Activated CD4-positive, alpha-beta T cell treated with anti-CD3 and anti-CD28 coated beads for 36 hours (primary cell): ENCODE measurements at places on chromosomes 16 and 17. TPM values are rescaled to one million over a fixed set of nuclear protein-coding genes. Genes with fewer than 3 reads are reported as not detected.

DNA sequence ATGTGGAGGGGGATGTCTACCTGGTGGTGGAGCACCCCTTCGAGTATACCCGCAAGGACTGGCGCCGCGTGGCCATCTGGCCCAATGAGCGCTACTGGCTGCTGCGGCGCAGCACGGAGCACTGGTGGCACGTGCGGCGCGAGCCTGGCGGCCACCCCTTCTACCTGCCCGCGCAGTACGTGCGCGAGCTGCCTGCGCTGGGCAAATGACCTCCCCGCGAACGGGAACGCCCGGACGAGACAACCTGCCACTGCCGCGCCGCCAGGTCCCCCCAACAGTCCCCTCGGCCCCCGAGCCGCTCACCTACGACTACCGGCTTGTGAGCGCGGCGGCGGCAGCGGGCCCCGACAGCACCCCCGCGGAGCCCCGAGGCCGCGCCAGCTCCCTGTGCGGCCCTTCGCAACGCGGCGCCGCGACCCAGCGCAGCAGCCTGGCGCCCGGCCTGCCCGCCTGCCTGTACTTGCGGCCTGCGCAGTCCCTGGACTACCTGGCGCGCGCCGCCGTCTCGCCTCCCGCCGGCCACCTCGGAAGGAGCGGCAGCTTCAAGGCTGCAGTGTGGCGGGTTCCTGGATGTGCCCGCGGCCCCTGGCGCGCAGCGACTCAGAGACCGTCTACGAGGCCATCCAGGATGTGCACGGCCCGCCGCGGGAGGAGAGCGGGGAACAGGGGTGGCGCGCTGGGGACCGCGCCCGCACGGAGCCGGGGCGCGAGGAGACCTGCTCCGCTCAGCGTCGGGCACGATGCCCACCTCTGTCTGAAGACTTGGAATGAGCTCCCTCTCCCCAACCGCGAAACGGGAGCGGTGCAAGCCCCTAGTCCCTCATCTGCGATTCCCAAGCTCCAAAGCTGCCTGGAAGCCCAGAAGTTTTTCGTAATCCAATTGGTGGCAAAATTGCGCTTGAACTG, 48.7 kb upstream of the AMZ2 start:
- peaks cover 25% of the 10 kb centered on the region for H3K4me1 ChIP-seq
- H3K27me3 ChIP-seq: peaks cover 33% of the 10 kb centered on the region
- no peak overlapping the region for H3K27ac ChIP-seq
- peak; percentile 64 for DNase-seq
- H3K4me3 ChIP-seq: peak overlapping the region; percentile 73

DNA sequence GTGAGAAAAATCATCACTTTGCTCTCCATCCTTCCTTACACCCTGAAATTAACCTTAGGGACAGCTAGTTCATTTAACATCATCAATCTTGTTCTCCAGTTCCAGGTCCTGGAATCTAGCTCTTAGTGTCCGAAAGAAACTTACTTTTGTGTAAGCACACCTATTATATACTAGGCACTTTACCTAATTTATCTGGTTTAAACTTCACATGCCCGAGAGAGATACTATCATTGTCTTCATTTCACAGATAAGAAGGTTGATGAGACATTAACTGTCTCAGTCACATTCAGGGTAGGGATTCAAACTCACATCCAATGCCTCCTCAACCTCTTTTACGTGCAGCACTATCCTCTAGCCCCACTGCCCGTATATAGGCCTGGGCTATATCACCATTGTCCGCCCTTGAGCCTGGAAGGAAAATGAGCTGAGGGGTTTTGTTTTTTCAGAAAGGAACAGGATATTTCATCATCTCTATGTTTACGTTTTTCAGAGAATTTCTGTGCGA, 501 bp upstream of the AP2B1 start:
- H3K4me3 ChIP-seq: peak overlapping the region; percentile 98
- peak overlapping the region; percentile 98 for H3K27ac ChIP-seq
- peaks cover 25% of the 10 kb centered on the region for H3K4me1 ChIP-seq
- no peak for DNase-seq
- H3K27me3 ChIP-seq: no peaks in the 10 kb centered on the region

The PDILT gene
- not detected for total RNA-seq

DNA sequence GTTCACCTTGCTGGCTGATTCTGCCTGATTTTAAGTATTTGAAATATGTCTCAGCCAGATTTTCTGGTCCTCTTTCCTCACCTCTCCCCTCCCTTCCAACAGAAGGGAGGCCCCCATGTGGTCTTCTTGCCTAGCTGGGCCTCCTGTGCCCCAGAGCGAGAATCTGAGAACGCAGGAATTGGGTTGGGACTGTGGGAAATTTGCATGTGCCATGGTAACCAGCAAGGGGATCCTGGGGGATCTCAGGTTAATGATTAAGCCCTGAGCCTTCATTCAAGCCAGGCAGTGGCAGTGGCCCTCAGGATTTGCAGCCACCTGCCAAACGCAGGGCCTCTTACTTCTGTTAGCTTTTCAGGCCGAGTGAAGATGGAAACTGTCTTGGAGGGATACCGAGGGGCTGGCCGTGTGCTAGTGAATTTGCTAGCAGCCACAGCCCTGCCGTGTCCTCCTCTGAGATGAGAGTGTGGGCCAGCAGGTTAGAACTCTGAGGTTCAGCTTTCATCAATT, 40.2 kb downstream of the KSR1 start:
- peaks cover 20% of the 10 kb centered on the region for H3K4me1 ChIP-seq
- no peak overlapping the region for H3K4me3 ChIP-seq
- no peaks in the 10 kb centered on the region for H3K27me3 ChIP-seq
- no peak overlapping the region for H3K27ac ChIP-seq
- H3K36me3 ChIP-seq: peaks cover 37% of the 10 kb centered on the region

- no peaks in the 10 kb centered on the region for H3K27me3 ChIP-seq
- peaks cover 22% of the 10 kb centered on the region for H3K4me1 ChIP-seq
- H3K4me3 ChIP-seq: no peak overlapping the region
These were observed 142.5 kb downstream of the PARN start for GRCh38 chr16:14487579-14487978.

- H3K36me3 ChIP-seq: no peaks in the 10 kb centered on the region
- no peak overlapping the region for H3K27ac ChIP-seq
- H3K27me3 ChIP-seq: no peaks in the 10 kb centered on the region
- H3K4me1 ChIP-seq: no peaks in the 10 kb centered on the region
- H3K4me3 ChIP-seq: no peak overlapping the region
These were observed 55.7 kb upstream of the AKTIP start for GRCh38 chr16:53558710-53559109.

The GNG13 gene
- total RNA-seq: not detected

DNA sequence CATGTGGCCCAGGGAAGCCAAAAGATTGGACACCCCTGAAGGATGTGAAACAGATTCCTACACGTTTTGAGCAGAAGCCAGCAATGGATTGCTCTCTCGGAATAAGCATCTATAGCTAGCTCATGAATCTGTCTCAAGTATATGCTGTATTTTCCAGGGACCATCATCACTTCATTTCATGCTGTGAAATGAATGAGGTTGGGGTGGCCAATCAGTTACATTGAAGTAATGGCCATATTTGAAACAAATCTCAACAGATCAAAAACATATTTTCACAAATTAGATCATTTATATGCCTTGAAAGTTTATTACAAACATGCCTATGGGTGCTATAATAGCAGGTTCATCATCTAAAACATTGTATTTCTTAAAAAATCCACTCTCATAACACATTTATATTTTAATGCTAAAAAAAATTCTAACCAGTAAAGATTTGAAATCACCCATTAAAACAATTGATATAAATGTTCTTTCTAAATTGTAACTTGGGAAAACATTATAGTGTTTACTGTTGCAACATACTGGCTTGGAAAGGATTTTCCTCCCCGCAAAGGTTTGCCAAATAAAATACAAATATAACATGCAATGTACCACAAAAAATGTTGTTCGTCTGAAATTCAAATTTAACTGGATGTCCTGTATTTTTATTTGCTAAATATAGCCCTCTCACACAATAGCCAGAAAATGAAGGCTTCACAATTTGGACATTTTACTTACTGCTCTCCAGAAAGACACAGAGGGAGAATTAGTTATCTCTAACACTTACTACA, 743.6 kb downstream of the KCNJ2 start:
- no peak overlapping the region for H3K27ac ChIP-seq
- no peaks in the 10 kb centered on the region for H3K27me3 ChIP-seq
- no peaks in the 10 kb centered on the region for H3K36me3 ChIP-seq
- no peaks in the 10 kb centered on the region for H3K4me1 ChIP-seq

The OR3A2 gene
- 2.5 TPM for total RNA-seq

The KRTAP2-3 gene
- not detected for total RNA-seq

DNA sequence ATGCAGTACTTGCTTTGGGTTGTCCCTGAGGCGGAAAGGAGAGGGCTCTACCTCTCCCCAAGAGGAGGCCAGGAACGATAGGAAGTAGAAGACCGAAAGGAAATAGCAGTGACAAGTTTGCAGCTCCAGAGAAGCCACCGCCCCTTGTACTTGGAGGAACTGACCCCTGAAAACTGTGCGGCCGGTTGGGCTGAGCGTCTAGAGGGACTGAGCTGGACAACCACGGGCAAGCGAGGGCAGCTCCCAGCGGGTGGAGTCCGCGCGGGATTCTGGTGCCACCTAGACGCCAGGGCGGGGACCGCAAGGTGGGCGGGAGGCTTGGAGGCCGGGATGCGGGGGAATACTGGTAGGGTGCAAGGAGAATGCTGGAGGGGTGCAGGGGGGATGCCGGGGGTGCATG, 1.3 kb upstream of the SLC6A4 start:
- H3K27ac ChIP-seq: no peak overlapping the region
- H3K4me1 ChIP-seq: peaks cover 11% of the 10 kb centered on the region
- H3K4me3 ChIP-seq: no peak overlapping the region
- peak; percentile 55 for DNase-seq
- no peaks in the 10 kb centered on the region for H3K36me3 ChIP-seq

GRCh38 chr17:6683081-6683684, 30.0 kb downstream of the SLC13A5 start:
- H3K4me3 ChIP-seq: no peak overlapping the region
- H3K27ac ChIP-seq: no peak overlapping the region
- no peaks in the 10 kb centered on the region for H3K4me1 ChIP-seq
- no peaks in the 10 kb centered on the region for H3K36me3 ChIP-seq
- no peak for DNase-seq
- peaks cover 23% of the 10 kb centered on the region for H3K27me3 ChIP-seq

GRCh38 chr17:62732125-62732524, 76.0 kb downstream of the MARCHF10 start:
- peaks cover 1% of the 10 kb centered on the region for H3K4me1 ChIP-seq
- no peak overlapping the region for H3K4me3 ChIP-seq
- peaks cover 48% of the 10 kb centered on the region for H3K27me3 ChIP-seq

DNA sequence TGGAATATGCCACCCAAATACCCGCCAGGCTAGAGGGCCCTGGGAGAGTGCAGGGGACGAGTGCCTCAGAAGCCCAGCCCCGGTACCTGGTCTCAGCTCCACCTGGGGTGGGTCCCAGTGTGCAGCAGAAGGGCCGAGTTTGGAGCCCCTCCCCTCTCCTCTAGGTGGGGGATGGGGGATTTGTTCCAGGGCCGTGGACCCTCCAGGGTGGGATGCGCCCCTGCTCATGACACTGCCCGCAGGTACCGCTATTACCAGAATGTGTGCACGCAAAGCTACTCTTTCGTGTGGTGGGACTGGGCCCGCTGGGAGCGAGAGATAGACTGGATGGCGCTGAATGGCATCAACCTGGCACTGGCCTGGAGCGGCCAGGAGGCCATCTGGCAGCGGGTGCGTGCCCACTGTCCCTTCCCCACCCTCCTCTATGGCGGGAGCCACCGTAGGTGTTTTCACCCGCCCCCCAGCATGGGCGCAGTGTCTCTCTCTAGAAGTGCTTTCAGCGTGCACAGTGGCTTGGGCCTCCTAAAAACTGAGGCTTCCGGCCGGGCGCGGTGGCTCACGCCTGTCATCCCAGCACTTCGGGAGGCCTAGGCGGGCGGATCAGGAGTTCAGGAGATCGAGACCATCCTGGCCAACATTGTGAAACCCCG, 1.2 kb downstream of the NAGLU start:
- peaks cover 17% of the 10 kb centered on the region for H3K36me3 ChIP-seq
- no peaks in the 10 kb centered on the region for H3K27me3 ChIP-seq
- H3K4me3 ChIP-seq: peak overlapping the region; percentile 75
- no peak for DNase-seq
- H3K4me1 ChIP-seq: peaks cover 30% of the 10 kb centered on the region
- peak overlapping the region; percentile 83 for H3K27ac ChIP-seq

DNA sequence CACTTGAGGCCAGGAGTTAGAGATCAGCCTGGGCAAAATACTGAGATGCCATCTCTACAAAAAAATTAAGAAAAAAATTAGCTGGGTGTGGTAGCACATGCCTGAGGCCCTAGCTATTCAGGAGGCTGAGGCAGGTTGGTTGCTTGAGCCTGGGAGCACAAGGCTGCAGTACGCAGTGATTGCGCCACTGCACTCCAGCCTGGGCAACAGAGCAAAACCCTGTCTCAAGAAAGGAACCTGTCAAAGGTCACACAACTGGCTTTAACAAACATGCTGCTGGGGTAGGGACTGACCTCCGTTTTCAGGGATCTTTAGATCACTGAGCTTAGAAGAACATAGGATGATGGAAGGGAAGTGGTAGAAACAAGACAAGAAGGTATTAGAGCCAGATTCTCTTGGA, 95.0 kb downstream of the IRX3 start:
- no peak overlapping the region for H3K27ac ChIP-seq
- no peaks in the 10 kb centered on the region for H3K4me1 ChIP-seq
- DNase-seq: no peak
- H3K4me3 ChIP-seq: no peak overlapping the region
- no peaks in the 10 kb centered on the region for H3K36me3 ChIP-seq
- H3K27me3 ChIP-seq: peaks cover 17% of the 10 kb centered on the region

The PRR15L gene
- not detected for total RNA-seq

The SNF8 gene
- total RNA-seq: 59.5 TPM

The SF3B3 gene
- total RNA-seq: 533 TPM

DNA sequence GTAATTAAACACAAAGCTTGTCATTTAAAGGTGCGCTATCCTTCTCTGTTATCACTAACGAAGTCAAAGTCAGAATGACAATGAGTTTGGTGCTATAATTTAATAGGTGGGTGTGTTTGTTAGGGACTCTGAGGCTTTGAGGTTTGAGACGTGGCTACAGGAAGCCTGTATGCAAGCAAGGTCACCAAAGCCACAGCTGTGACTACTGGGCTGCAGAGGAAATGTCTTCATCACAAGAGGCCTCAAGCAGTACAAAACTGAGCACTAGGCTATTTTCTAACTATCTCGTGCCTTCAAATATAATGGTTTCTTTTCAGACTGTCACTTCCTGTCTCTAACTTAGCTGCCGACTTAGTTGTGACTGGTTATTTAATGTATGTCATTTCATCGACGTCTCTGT, 141.2 kb downstream of the AATF start:
- H3K27ac ChIP-seq: peak overlapping the region; percentile 86
- H3K36me3 ChIP-seq: peaks cover 43% of the 10 kb centered on the region
- no peaks in the 10 kb centered on the region for H3K27me3 ChIP-seq
- DNase-seq: peak; percentile 61
- no peak overlapping the region for H3K4me3 ChIP-seq
- peaks cover 35% of the 10 kb centered on the region for H3K4me1 ChIP-seq

The FMNL1 gene
- total RNA-seq: 268 TPM

DNA sequence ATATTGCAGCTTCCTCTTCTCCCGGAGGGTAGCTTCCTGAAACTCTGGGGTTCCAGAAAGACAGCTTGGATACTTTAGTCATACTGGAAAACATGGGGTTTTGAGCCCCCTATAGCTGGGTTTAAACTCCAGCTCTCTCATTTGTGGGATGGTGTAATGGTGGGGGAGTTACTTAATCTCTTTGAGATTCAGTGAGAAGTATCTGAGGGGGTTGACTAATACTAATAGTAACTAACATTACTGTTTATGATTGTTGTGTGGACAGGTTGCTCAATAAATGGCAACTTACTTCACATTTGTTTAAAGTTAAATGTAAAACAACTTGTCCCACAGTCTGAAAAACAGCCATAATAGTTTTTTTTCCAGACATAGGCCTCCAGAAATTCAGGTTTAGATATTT, 5.1 kb upstream of the SUZ12 start:
- no peak overlapping the region for H3K4me3 ChIP-seq
- DNase-seq: no peak
- no peak overlapping the region for H3K27ac ChIP-seq
- H3K4me1 ChIP-seq: peaks cover 7% of the 10 kb centered on the region
